NCI-H1092 treated with DMSO at 0.1 percent for 48 hours (cell line): ENCODE measurements at places on chromosomes 11 and 22.

DNA sequence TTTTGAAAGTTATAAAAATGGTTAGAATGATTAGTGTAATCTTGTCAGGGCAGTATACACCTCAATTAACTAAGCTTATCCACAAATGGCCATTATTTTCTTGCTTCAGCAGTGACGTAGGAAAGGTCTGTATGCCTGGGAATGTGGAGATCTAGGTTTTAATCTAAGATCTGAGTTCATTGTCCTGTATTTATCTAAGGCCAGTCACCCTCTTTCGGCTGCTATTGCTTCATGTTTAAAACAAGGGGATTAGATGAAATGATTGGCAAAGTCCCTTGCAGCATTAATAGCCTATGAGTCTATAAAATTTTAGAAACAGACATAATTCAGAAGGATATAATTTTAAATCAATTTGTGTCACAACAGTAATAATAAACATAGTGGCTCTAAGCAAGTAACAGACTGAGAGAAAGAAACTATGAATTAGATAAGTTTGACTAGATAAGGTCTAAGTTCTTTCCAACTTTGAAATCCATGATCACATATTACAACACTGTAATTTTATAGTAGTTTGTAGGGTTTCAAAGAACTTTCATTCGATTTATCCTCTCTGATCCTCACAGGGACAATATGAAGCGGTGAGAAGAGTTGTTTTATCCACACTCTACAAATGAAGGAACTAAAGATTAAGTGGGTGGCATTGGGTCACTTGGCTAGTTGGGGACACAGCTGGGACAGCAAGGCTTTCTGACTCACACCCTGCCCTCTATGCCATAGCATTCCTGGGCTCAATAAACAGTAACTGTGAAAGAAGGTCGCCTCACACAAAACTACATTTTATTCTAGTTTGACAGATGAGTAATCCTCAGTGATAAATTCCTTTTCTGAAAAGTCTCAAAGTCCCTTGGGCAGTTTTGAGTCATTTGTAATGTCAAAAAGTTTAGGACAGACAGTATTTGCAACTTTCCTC lies 60.6 kb upstream of the RDX start:
- DNase-seq: no peak

DNA sequence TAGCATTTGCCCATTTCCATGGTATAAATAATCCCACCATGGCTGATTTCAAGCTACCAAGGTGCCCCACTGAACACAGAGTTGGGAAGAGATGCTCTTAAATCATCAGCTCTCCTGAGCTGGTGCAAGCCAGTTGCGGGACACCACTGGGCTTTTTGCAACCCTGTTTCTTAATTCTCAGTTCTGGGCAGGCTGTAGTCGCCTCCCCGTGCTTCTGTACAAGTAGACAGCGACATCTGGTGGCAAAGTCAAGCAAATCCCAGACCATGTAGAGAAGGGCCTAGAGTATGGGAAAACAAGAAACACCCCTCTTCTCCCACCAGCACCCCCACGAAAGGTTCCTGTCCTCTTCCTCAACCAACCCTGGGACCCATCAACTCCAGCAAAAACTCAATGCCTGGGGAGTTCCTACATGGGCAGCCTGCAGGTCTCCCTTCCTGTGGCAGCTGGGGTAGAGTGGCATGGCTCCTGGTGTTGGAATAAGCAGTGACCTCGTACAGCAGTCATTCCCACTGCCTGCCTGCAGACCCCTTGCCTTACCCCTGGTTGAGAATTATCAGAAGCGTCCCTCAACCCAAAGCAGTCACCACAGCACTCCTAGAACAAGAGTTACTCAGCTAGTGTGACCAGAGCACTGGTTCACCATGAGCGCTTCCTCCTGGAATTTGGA lies 68.4 kb downstream of the IGLL5 start:
- DNase-seq: peak; percentile 60

DNA sequence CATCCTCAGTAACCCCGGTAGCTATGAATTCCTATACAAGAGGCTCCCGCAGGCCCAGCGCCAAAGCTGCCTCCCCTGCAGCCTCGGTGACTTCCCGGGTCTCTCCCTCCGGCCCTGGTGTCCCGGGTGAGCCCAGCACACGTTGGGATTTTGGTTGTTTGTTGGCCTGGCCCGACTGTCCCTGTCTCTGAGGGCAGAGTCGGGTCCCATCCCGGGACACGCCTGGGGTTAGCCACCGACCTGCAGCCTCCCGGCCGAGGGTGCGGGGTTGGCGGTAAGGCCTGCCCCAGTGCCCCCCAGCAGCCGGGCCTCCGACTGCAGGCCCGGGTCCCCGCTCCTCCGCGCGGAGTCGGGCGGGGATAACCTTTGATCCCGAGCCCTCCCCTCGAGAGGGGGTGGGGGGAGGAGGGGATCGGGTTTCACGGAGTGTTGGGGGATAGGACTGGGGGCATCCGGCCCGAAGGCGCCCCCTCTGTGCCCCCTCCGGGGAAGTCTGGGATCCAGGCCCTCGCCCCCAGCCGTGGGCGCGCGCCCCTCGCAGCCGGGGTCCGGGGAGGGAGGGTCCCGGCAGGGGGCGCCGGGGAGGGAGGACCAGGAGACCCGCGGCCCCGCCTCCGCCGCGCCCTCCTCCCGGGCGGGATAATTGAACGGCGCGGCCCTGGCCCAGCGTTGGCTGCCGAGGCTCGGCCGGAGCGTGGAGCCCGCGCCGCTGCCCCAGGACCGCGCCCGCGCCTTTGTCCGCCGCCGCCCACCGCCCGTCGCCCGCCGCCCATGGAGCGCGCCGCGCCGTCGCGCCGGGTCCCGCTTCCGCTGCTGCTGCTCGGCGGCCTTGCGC lies at the start of gene FBLN1:
Gene FBLN1 (plus strand): TSS at position 669 of the 835 bp plus-strand sequence. CDS start 103 bp downstream, at position 772.
- DNase-seq: no peak

GRCh38 chr11:131157678-131158077 lies 212.7 kb upstream of the NTM start:
- DNase-seq: no peak

DNA sequence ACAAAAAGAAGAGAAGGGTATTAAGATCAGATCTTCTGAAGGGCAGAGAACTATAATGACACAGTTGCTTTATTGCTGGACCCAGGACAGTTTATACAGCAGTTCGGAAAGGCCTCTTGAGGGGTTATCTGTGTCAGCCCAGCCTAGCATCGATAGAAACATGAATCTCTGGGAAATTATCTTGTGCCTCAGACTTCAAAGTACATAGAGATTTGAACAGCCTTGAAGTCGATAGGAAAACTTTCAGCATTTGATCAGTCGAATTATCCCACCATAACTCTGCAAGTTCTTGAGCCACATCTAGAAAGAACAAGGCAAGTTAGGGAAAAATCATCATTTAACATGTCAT lies 2.5 kb upstream of the LMO2 start:
- DNase-seq: no peak

DNA sequence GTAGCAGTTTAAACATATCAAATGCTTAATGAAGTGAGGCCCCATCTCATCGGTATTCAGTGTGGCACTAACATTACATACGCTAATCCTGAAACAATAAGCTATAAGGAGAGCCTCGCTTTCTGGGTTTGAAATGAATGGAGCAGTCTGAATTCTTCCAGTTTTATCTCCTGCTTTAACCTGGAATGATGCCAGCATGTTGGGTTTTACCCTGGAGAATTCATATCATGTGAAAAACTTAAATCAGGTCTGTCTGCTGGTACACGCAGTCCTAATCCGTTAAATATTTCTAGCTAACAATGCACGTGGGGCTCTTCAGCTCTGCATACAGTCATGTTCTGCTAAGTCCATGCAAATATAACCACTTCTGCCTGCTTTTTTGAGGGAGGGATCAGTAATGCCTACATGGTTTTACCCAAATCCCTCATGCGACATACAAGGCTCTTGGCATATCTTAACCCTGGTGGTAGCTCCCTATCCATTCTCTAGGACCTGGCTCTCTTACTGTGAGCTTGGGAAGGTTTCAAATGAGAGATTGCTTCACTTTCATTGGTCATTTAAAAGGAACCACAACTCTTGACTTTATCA lies 92.7 kb downstream of the COMMD9 start:
- no peak for DNase-seq

DNA sequence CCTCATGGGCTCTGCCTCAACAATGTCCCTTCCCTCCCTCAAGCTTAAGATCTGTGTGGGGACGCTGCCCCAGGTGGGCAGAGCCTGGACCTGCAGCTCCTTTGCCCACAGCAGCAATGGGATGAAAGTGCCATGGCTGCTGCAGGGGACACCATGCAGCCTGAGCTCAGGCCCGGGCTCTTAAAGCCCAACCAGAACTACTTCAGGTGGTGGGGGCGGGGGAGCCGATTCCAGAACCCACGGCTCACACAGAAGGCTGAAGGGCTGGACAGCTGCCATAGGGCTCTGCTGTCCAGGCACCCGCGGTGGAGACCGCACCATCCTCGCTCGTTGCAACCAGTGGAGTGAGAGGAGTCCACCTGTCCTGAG lies 12.5 kb downstream of the CHID1 start:
- peak; percentile 8 for DNase-seq

DNA sequence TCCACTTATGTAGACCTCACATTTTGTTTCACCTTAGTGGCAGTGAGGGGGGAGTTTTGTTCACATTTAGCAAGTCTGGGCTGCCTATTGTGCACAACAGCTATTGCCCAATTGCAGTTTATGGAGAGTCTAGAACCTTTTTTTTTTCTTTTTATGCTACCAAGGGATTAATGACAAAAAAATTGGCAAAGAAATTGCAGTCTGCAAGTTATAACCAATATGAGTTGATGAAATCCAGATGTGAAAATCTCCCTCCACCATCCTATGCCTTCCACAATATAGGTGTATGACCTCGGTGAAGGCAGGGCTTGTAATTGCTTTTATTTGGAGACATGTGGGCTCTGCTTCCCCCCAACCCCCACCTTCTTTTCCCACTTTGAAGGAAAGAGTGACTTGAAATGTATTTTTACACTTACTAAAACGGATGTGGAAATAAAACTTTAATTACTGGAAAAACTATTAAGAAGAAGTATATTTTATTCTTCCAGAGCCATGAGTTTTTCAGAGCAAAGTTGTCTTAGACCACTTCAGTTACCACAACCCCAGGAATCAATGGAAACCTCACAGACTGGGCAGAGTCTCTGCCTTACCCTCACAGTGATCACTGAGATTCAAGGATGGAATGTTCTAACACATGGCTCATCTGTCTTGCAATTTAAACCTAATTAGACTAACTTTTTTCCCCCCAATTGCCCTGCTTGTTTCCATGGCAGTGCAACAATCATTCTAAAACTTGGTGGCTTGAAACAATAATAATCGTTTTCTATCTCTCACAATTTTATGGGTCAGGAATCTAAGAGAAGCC lies 120.8 kb upstream of the SLC5A12 start:
- no peak for DNase-seq

DNA sequence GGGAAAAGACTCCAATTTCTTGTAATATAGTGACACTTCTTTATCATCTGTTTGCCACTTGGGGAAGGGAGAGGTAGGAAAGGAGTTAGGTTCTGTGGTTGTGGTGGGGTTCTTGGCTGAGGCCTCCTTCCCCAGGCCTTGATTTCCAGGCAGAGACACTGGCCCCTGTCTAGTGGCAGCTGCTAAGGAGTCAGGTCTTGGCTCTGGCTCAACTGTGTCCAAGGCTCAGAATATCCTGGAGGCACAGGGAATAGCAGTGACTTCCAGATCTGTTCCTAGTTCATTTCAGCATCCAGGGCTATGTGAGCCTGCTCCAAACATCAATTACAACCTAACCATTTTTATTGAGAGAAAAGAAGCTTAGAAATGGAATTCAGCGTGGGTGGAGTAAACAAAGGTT lies 29.5 kb downstream of the PPFIBP2 start:
- no peak for DNase-seq

GRCh38 chr11:3008746-3009336 lies 16.7 kb upstream of the NAP1L4 start:
- DNase-seq: no peak
